ENCODE measurements at places on chromosomes 1 and 21.
A peak's percentile ranks its signal among the peaks of the same experiment; 100 is the strongest.

- DNase-seq = peak; percentile 6
Measured at GRCh38 chr1:180793451-180793850, 119.2 kb upstream of the KIAA1614 start.

DNA sequence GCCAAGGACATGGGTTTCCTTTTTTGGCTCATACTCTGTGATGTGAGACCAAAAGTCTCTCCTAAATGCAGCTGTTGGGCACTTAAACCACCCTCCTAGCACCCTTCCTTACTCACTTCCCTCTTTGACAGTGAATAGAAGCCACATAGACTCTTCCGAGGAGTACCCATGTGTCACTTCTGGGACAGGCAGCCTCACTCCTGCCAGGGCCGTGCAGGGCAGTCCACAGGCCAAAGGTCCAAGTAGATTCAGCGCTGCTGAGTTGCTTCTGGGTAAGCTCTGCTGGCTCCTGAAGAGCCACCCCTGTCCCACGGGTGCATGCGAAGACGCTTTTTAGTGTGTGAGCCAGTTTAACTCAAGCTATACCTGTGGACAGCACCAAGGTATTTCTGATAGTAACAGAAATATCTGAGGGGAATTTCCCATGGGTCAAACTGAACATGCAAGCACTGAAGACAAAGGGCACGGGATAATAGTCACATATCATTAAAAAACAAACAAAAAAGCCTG, 36.8 kb upstream of the BMP8B start:
- no peak for DNase-seq

DNA sequence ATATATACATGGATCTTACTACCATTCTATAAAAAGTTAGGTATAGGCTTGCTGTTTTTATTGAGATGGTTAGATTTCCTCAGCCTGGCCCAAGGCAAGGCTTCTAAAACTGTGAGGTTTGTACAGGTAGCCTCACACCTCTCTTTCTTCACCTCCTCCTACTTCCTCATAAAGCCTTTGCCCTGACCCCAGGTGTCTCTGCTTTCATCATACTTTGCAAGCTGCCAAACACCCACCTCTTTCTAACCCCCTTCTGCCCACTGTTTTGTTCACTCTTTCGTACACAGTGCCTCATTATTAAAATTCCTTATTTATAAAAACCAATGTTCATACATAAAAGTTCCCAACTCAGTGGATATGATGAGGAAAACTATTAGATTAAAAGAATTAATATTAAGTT, 31.4 kb upstream of the SOAT1 start:
- no peak for DNase-seq

- no peak for DNase-seq
Measured at GRCh38 chr1:39645411-39646043, 6.1 kb upstream of the HEYL start.

DNA sequence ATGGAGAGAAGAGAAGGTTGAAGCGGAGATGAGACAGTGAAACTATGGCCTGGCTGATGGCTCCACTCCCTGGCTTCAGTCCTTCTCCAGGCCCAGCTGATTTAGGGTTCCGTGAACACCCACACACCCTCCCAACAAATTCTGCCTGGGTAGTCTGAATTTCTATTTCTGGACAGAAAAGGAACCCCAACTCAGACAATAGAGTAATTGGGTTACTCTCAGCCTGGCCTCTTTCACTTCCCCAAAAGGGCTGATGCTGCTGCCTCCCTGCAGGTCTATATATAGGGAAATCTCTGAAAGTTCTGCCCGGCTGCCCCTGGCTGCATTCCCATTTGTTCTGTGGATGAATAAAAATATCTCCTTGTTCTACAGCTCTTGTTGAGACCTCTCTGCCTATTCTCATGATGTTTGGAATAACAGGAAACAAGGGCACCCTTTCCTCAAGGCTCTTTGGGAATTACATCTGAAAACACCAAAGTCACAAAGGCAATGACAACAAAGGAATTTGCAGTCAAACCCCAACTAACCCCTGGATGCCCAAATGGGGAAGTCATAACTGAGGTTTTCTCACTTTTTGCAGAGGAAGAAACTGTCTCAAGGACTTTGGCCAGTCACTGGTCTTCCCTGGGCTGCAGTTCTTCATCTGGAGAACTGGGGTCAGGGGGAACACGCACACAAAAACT, 11.4 kb upstream of the ZSCAN20 start:
- DNase-seq = no peak
